ENCODE measurements at places on chromosomes 11 and 22.

- no peak for DNase-seq
Observed at GRCh38 chr22:17920145-17920605, 104.2 kb downstream of the MICAL3 start.

DNA sequence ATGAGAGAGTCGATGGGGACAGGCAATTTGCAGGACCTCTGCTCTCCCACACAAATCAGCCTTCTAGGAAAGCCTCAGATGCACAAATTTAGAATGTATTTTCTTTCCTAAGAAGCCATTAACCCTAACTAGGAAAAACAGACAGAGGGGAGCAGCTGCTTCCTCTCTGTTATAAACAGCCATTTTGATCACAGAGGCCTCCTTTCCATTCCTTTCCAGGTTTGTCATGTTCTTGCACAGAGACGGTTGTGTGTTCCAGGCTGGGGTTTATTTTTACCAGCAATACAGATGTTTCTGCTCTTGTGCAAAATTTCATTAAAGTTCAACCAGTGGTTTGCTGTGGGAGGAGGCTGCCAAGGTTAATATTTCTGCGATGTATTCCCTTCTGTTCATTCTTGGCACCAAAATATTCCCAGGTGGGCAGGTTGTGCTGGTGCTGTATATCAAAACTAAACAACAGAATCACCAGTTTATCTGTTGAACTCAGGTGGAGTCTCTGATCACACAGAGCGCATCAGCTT, 90.2 kb downstream of the NAV2 start:
- DNase-seq, result no peak

DNA sequence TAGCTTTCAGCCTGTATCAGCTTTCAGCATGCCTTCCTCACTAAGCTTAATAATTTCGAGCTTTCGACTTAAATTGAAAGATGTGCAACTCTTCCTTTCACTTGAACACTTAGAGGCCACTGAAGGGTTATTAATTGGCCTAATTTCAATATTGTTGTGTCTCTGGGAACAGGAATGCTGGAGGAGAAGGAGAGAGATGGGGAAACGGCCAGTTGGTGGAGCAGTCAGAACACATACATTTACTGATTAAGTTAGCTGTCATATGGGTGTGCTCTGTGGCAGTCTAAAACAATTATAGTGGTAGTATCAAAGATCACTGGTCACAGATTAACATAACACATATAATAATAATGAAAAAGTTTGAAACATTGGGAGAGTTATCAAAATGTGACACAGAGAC, 106.2 kb downstream of the LRRC32 start:
- DNase-seq, result no peak

- DNase-seq, result no peak
Observed at GRCh38 chr11:21489416-21490115, 703.3 kb upstream of the ANO5 start.

DNA sequence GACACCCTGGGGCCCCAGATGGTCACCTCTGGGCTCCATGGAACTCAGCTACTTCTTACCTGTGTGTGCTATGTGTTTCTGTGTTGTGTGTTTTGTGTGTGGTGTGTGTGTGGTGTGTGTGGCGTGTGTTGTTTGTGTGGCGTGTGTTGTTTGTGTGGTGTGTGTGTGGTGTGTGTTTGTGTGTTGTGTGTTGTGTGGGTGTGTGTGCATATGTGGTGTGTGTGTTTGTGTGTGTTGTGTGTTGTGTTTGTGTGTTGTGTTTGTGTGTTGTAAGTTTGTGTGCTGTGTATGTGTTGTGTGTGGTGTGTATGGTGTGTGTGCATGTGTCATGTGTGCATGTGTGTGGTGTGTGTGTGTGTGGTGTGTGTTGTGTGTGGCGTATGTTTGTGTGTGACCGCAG, 3.8 kb upstream of the WNT7B start:
- no peak for DNase-seq

DNA sequence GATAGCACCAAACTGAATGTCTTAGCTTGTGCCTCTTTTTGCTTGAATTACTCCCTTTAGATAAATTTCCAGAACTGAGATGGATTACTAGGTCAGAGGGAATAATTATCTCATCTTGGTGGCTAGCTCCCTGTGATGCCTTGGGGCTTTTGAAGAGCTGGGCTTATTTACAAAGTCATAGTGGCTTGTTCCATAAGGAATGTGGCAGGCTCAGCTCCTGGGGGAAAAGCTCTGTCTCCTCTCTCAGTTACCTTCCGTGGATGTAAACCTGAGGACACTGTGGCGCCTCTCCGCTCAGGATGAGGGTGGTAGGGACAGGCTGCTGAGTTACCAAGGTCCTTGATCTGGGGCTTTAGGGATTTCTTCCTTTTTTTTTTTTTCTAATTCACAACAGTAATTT, 121.7 kb downstream of the PARVA start:
- DNase-seq, result no peak

- DNase-seq, result no peak
Observed at GRCh38 chr11:129247135-129247534, 55.0 kb upstream of the ARHGAP32 start.

DNA sequence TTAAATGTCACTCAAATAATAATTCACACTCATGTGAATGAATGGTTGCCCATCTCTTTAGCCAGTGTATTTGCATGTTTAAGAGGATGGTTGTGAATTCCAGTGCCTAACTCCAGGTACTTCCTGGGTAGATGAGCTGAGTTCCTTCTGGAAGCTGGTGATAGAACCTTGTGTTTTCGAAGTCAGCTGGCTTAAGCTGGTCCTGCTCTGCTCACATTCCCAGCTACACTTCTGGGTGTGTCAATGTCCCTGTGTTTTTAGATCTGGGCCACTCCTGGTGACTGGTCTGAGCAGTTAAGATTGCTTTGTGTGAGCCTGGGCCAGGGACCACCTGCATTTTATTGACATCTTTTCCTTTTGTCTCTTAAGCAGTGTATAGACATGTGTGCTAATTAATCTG, 10.6 kb downstream of the TEAD1 start:
- DNase-seq, result no peak

- no peak for DNase-seq
Observed at GRCh38 chr11:1395773-1396374, 6.1 kb downstream of the BRSK2 start.

DNA sequence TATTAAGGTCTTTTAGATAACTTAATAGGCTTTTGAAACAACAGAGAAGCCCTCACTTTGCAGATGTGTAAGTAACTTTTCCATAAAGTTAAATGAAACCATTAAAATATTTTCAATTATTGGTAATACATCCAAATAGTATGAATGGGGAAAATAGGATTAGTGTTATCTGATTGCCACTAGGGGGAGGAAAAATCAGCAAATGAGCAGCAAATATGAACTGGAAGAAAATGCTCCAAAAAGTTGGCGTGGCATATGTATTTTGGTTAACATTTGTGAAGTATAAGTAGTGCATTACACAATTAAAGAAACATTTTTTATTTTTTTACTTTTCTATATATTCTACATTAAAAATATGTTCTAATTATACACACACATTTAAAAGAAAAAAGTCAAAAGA, 259.8 kb upstream of the ANO5 start:
- no peak for DNase-seq

DNA sequence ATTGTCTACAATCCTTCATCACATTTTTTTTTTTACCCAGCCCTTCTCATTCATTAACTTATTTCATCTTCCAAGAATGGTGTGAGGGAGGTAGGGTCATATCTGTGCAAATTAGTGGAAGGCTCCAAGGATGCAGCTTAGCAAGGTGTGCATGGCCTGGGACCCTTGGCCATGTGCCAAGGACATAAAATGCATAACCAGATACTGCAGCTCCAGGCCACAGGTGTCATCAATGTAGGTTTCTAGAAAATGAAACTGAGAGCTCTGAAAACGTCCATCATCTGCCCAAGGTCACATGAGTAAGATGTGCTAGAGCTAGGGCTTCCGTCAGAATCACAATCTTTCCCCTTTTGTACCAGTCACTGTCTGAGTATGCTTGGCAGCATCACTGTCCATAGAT, 29.8 kb downstream of the ANKK1 start:
- no peak for DNase-seq

DNA sequence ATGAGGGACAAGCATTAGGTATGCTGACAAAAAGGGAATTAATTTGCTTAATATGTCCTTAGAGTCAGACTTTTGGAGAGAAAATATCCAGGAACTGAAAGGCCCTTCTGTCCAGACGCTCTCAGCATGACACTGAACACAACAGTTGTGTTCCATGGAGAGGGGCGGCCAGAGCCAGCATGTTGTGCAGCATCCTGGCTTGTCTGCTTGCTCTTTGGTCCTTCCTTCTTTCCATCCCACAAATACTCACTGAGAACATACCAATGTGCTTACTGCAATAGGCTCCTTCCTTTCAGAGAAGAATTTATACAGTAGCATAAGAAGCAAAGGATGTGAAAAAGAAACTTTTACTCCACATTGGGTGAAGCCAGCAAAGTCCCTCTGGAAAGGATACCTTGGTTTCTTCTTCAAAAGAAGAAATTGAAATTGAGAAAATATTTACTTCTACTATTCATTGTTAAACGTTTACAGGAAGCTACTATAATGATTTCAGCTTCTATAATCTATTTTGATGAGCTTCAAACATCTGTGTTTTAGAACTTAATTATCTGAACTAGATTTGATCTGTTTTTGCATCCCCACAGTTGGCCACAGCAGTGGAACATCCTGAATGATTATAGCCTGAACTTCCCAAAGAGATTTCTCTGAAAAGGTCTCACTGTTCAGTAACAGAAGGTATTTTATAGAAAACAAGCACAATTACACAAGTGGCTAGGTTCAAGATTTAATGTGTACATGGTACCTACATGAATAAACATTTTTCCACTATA, 304.1 kb upstream of the PITPNB start:
- DNase-seq, result no peak

DNA sequence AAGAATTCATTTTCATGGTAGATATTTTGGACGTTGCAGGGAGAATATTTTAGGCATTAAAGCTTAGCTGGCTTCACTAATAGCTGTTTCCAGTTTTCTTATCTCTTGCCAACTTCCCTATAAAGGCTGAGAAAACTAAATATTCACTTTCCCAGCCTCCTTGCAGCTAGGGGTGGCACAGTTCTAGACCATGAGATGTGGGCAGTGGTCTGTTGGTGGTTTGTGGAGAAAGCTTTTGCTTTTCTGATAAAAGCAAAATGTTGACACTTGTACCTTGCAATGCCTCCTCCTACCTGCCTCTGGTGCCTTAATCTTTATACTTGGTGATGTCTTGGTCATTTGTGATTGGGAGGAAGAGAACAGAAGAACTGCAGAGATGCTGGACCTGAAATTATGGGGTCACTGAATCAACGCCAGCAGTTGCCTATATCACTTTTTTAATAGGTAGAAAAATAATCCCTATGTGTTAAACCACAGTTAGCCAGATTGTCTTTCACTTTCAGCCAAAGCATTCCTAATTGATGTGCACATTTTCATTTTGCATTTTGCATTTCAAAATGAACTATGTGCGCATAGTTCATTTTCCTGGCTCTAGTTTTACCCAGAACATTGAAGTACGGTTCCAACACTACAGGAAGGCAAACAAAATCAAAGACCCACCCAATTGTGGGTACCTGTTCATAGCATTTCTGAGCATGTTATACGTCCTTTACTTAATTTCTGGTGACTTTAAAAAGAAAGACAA, 24.9 kb upstream of the ABTB2 start:
- no peak for DNase-seq

GRCh38 chr11:62044639-62045121, 77.2 kb upstream of the FTH1 start:
- DNase-seq, result no peak

GRCh38 chr11:44761551-44761961, 34.8 kb downstream of the TSPAN18 start:
- DNase-seq, result no peak

DNA sequence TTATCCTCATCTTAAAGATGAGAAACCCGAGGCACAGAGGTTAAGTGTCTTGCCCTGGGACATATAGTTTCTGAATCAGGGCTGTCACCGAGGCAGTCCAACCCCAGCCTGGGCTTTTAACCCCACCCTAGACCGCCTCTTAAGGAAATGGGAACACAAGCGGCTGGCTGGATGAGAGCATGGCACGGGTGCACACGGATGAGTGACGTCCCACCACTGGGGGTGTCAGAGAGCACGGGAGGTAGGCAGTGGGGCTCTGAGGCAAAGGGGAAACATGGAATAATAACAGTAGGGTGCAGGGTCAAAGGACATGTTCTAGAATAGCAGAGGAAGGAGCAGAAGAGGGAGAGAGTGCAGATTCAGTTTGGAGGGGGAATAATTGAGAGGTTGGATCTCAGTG, 22.3 kb downstream of the PPFIBP2 start:
- no peak for DNase-seq

- DNase-seq, result no peak
Observed at GRCh38 chr11:15840966-15841365, 515.4 kb downstream of the SOX6 start.

GRCh38 chr11:92473736-92474135, 249.1 kb downstream of the FAT3 start:
- DNase-seq, result no peak

GRCh38 chr11:29484548-29484947, 532.3 kb downstream of the KCNA4 start:
- DNase-seq, result no peak

- peak; percentile 25 for DNase-seq
Observed at GRCh38 chr22:24106385-24107381, 74.6 kb upstream of the SUSD2 start.

GRCh38 chr11:82775736-82776346, 42.2 kb upstream of the FAM181B start:
- DNase-seq, result no peak

DNA sequence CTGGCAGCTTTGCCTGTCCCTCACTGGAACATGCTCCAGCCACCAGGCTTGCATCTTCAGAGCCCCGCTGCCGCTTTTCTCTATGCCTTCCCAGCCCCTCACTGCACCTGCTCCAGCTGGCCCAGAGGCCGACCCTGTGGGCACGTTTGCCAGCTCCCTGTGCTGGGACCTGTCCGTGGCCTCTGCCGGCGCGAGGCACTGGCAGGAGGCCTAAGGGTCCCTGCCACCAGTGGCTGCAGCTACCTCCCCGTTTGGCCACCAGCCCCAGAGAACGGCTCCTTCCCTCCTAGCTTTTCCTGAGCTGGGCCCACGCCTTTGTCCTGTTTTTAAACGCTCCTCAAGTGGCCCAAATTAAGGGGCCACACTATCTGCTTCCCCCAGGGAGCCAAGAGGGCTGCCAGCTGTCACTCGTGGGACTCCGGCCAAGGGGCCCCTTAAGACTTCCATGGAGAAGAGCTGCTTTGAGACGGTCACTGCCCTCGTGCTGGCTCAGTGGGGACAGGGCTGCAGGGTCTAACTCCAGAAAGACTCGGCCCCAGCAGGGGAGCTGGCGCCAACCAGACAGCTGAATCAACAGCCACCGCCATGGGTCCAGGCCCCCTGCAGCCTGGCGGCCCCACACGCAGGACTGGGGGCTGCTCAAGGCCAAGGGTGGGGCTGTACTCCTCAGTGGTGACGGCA, 24.6 kb upstream of the WNT7B start:
- DNase-seq, result no peak

GRCh38 chr11:13008625-13009475, at the start of gene RASSF10:
TSS of gene RASSF10 (plus strand) at chr11:13009316. CDS start at chr11:13009577, 261 bp downstream.
- DNase-seq, result no peak

DNA sequence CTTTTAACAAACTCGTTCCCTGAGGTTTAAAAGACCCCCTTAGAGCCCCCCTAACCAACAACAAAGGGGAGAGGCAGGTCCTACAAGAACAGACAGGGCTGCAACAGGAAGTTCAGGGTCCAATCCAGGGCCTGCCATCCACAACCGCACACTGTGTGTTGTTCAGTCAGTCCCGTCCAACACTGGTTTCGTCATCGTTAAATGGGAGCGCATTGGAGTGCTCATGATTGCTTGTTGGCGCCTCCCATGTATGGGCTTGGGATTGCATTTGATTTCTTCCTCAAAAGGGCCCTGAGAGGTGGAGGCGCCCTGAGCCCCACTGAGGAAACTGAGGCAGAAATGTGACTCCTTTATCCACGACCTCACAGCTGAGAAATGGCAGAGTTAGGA, 174.1 kb downstream of the MN1 start:
- no peak for DNase-seq

GRCh38 chr11:134971381-134971780, 559.3 kb upstream of the B3GAT1 start:
- DNase-seq, result no peak

Data from stimulated activated CD8-positive, alpha-beta memory T cell treated with anti-CD3 and anti-CD28 coated beads, Interleukin-4, amount 100 ng/mL, for 1 hour (primary cell).